ENCODE measurements at places on chromosomes 5 and 9.

- peak; percentile 86 for DNase-seq
Observed at GRCh38 chr9:34252670-34253459, 74.0 kb downstream of the UBAP1 start.

GRCh38 chr5:122907276-122907675 lies 61.9 kb downstream of the SNX24 start:
- no peak for DNase-seq

DNA sequence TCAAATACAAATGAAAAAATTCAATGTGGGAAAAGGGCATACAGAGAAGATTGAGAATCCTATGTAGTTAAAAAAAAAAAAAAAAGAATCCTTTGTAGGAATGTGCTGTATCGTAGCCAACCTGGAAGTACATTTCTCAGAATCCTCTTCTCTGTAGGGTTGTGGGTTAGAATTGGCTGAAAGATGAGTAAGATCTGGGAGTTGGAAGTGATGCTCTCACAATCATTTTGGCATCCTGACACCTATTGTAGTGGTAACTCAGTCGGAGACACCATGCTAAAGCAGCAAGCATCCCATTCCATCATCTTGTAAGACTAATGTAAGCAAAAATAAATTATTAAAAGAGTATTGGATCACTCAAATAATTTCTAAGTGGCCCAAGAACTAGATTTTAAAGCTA lies 30.6 kb downstream of the MRPL22 start:
- no peak for DNase-seq

DNA sequence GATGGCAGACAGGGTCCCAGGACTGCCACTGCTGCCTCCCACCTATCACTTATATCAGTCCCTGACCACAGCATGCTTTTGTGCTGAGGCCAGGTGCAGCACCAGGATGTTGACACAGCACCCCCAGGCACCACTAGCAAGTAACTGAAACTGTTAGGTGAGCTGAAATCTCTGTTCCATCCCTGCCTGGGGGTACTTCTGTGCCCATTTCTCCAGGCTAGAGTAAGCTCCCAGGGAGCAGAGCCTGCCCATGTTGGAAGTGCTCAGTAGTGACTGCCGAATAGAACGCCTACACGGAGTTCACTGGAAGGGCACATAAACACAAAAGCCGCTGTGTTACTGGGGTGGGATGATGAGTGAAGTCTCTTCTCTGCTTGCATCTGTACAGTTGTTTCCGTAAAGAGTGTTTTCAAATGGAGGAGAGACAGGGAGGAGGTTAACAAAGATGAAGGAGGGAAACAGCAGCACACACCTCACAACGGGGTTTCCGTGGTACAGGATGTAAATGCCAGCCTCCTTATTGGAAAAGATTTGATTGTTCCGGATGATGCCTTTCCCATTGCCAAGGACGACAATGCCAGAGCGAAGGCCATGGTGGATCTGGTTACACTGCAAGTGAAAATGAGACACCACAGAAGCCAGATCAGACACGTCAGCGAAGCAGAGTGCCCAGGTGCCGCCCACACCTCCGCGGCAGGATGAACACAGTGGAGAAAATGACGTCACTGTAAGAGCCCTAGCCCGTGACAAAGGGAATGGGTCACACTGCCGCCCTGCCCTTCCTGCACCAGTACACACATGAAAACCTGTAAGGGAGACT lies 43.1 kb downstream of the POLR1E start:
- DNase-seq, result peak; percentile 92

- no peak for DNase-seq
Observed at GRCh38 chr5:25090275-25090674, 445.5 kb upstream of the CDH10 start.

DNA sequence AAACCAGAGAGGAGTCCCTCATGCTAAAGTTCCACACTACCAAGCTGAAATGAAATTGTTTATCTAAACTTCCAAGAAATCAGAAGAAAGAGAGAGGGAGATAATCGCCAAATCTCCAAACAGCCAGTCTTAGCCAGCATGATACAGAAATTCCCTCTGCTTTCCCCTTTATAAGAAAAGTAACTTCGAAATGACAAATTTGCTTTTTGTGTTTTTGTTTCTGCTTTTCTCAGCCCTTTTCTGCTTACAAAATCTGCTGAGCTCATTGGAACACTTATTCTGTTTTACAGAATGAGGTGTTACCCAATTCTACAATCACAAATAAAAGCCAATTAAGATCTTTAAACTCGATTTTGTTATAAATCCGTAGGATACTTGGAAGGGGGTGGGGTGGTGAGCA lies 72.9 kb downstream of the SFXN1 start:
- no peak for DNase-seq

- no peak for DNase-seq
Observed at GRCh38 chr5:11894992-11895391, 9.3 kb downstream of the CTNND2 start.

DNA sequence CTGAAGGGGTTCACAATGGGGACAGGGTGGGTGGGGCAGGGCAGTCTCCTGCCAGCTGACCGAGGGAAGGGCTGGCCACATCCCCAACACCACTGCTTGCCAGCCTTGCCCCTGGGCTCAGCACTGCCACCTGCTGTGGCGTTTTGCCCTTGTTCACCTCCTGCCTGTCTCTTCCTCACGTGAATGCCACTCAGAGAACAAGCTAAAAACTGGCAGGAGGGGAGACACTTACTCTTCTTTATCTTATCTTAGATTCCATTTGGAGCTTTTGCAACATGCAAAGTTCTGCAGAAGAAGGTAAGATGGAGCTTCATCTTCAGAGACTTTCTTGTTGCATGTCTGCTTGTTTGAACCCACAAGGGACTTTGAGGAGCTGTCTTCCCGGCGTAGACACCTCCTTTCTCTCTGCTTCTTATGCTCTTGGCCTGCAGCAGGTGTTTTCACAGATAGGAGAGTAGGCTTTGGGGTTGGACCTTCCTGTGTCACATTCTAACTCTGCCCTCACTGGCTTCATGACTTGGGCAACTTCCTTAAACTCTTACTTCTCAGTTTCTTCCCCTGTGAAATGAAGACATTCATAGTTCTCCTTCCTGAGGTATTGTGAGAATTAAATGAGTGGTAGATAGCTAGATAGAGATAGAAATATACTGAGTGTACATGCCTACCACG lies 4.1 kb downstream of the LRSAM1 start:
- peak; percentile 67 for DNase-seq

GRCh38 chr5:95274011-95274410 lies 10.9 kb downstream of the MCTP1 start:
- no peak for DNase-seq

DNA sequence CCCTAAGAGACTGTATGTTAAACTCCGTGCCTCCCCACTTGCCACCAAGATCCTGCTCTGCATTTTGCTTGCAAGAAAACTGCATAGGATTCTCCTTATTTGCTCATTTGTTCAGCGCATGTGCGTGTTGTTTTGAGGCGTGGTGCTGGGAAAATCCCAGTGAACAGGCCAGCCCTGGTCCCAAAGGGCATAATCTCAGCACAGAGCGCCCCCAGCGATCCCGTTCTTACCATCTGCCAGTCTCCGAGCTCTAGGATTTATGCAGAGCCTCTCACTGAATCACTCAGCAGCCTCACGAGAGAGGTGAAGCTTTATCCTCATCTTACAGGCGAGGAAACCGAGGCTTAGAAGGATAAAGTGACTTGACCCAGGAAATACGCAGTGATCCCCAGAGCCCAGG lies 11.5 kb downstream of the PRRX2 start:
- DNase-seq, result no peak

DNA sequence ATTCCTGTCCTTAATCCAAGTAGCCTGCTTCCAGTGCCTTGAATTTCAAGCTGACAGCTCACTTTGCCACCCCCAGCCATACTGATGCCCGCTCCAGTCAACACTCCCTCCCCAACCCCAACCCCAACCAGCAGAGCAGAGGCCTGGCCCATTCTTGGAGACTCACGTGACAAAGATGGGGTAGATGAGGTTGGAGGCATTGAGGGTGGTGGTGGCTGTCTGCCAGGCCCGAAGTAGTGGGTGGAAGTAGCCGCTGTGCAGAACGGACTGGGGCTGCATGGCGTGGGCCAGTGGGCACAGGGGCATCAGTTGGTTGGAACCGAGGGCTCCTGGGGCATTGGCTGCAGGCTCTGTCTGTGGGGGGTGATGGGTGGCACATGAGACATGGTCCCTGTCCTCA lies 7.8 kb downstream of the ALAD start:
- peak; percentile 33 for DNase-seq

DNA sequence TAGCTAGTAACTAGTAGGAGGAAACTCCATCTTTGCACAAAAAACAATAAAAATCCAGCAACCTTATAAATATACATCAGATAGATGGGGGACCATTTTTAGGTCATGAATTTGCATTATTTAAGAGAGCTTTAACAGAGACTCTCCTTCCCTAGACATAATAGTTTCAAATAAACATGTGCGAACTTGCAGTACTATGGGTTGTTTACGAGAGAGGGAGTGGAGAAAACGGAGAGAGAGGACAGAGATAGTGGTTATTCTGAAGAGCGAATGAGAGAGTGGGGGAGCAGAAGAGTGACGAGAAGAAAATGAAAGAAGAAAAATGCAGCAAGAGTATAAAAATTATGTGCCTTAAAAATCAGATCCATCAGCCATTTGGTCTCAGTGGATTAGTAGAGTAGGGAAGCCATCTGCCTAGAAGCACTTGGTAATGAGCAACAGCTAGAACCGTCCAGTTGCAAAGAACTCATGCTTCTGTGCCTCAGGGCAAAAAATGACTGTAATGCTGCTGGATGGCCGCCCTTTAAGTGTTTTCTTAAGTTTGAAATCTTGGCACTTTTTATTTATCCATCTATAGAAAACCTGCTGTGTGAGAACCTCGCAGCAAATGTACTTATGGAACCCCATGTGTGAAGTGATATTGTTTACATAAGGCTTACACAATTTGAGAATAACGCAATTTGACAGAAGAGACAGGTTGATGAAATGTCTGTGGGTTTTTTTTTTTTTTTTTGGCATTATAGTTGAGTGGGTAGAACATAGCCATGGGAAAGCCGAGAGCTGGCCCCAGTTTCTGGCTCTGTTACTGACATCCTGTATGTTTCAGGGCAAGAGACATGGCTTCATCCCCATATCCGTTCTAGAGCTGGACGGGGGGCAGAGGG lies 95.6 kb upstream of the ZNF608 start:
- no peak for DNase-seq

- DNase-seq, result no peak
Observed at GRCh38 chr5:98935206-98935605, 6.4 kb upstream of the CHD1 start.

GRCh38 chr5:29262339-29263123 lies 1931.0 kb upstream of the CDH6 start:
- no peak for DNase-seq

DNA sequence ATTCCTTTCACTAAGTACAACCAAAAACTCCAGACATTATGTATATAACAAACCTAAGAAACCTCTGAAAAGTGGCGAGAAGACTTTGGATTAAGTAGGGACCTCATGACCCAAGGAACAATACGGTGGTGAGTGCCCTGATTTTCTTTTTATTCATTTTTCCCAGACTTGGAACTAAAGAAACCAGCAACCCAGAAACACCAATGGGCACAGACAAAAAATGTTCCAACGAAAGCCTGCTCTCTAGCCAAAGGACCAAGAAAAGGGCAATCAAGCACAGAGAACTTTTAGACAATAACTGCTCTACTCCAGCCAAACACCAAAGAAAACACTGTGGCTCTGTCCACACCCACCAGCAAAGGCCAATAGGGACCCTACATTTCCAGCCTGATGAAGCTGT lies 66.2 kb upstream of the SSBP2 start:
- DNase-seq, result no peak
